ENCODE measurements at places on chromosomes 2 and 18.

DNA sequence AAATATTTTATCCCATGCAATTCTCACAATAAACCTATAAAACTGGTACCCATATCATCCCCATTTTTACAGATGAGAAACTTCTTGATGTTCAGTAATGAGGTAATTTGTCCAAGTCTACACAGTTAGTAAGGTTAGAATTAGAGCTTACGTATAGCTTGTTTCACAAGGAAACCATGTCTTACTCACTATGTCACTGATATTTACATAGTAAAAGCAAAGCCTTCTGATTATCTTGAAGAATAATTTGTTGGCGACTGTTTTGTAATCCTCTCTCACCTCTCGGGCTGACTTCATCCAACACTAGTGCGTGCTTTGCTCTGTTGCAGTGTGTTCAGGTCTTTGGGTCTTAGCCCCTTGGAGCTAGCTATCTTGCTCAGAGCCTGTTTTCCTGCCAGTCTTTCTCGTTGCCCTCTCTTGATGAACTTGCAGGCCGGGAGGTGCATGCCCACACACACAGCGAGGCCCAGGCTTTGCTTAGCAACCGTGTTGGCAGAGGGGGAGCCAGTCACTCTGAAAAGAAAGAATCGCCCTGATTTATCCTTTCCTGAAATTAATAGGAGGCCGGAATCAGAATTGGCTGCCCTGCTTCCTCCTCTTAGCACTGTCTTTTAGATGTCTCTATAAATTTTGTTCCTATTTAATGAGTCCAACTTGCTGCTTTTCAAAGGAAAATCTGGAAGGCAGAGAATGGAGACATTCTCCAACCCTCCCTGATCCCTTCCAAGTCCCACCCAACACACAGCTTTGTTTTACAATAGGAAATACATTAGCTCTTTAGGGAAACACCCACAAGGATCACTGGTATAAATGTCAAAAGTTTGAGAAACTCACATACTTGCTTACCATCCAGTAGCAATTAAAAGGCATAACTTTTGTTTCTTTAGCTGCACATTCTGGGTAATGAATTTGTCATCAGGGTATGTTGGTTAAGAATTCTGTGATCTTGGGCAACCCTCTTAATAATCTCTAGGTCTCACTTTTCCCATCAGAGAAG is 97.6 kb upstream of the SEC11C start:
- H3K36me3 ChIP-seq: no peaks in the 10 kb centered on the region
- no peak overlapping the region for H3K4me3 ChIP-seq
- no peaks in the 10 kb centered on the region for H3K27me3 ChIP-seq
- no peaks in the 10 kb centered on the region for H3K4me1 ChIP-seq
- DNase-seq: no peak

GRCh38 chr2:231429901-231430300 is 34.4 kb downstream of the NCL start:
- H3K36me3 ChIP-seq: no peaks in the 10 kb centered on the region
- no peak for DNase-seq
- H3K27me3 ChIP-seq: no peaks in the 10 kb centered on the region
- H3K4me1 ChIP-seq: no peaks in the 10 kb centered on the region

GRCh38 chr2:167424803-167425755 is 536.8 kb downstream of the XIRP2 start:
- no peak overlapping the region for H3K27ac ChIP-seq
- H3K27me3 ChIP-seq: no peaks in the 10 kb centered on the region
- H3K4me3 ChIP-seq: no peak overlapping the region

- H3K27ac ChIP-seq: no peak overlapping the region
- H3K4me3 ChIP-seq: no peak overlapping the region
- no peaks in the 10 kb centered on the region for H3K27me3 ChIP-seq
- no peak for DNase-seq
- no peaks in the 10 kb centered on the region for H3K4me1 ChIP-seq
These were observed 26.9 kb upstream of the DARS1 start for GRCh38 chr2:136012315-136012714.

- DNase-seq: no peak
- no peak overlapping the region for H3K4me3 ChIP-seq
- H3K36me3 ChIP-seq: no peaks in the 10 kb centered on the region
- no peaks in the 10 kb centered on the region for H3K4me1 ChIP-seq
- H3K27me3 ChIP-seq: no peaks in the 10 kb centered on the region
- H3K27ac ChIP-seq: no peak overlapping the region
These were observed 21.4 kb downstream of the TNFRSF11A start for GRCh38 chr18:62346333-62347088.

- H3K27ac ChIP-seq: no peak overlapping the region
- no peak for DNase-seq
- no peak overlapping the region for H3K4me3 ChIP-seq
- no peaks in the 10 kb centered on the region for H3K36me3 ChIP-seq
These were observed 302.9 kb upstream of the NXPH2 start for GRCh38 chr2:139083121-139083520.

GRCh38 chr2:201260302-201260800 is at the start of gene CASP8:
Gene CASP8 (plus strand): TSS chr2:201260536. CDS start chr2:201266487, 5,951 bp downstream.
- H3K4me3 ChIP-seq: peak within 1 kb of the TSS; percentile 52
- H3K36me3 ChIP-seq: no peaks in the 10 kb centered on the region
- no peaks in the 10 kb centered on the region for H3K27me3 ChIP-seq
- no peak within 1 kb of the TSS for H3K27ac ChIP-seq

GRCh38 chr2:62586981-62587380 is 81.0 kb upstream of the TMEM17 start:
- no peaks in the 10 kb centered on the region for H3K36me3 ChIP-seq
- no peak overlapping the region for H3K4me3 ChIP-seq
- H3K4me1 ChIP-seq: no peaks in the 10 kb centered on the region
- DNase-seq: no peak
- H3K27ac ChIP-seq: no peak overlapping the region

DNA sequence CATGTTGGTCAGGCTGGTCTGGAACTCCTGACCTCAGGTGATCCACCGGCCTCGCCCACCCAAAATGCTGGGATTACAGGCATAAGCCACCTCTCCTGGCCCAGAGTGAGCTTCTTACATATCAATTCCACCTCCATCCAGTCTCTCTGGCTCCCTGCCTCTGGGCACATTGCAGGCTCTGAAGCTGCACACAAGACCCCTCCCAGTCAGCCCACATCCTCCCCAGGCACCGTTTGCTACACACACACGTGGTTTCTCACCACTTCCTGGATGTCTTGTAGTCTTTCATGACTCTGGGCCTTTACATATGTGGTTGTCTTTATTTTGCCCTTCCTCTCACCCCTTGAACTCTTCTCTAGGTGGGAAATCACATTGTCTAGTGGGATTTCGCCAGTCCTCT is 64.0 kb upstream of the CABLES1 start:
- no peaks in the 10 kb centered on the region for H3K27me3 ChIP-seq
- no peak overlapping the region for H3K4me3 ChIP-seq
- DNase-seq: no peak

DNA sequence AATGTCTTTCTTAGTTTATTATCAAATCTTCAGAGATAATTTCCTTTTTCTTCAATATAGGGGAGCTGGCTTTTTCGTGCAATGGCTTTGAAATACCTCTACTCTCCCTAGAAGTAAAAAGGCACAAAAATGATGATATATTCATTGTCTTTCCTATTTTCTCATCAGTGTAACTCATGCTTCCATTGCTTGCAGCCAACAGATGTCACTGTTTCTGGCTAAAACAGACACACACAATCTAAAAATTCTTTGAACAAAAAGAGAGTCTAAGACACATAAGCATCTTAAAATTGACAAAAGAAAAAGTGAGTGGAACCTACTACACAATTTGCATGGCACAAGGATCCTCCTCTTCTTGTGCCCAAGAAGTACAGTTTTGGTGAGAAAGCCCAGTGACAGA is 448.7 kb upstream of the VRK2 start:
- H3K36me3 ChIP-seq: no peaks in the 10 kb centered on the region
- H3K27me3 ChIP-seq: no peaks in the 10 kb centered on the region
- H3K4me3 ChIP-seq: no peak overlapping the region
- H3K4me1 ChIP-seq: no peaks in the 10 kb centered on the region

GRCh38 chr18:38552732-38553321 is 987.2 kb upstream of the CELF4 start:
- no peaks in the 10 kb centered on the region for H3K4me1 ChIP-seq
- no peaks in the 10 kb centered on the region for H3K36me3 ChIP-seq
- no peak overlapping the region for H3K27ac ChIP-seq
- no peak overlapping the region for H3K4me3 ChIP-seq
- DNase-seq: no peak
- H3K27me3 ChIP-seq: no peaks in the 10 kb centered on the region

- no peaks in the 10 kb centered on the region for H3K36me3 ChIP-seq
- H3K4me1 ChIP-seq: no peaks in the 10 kb centered on the region
- no peak overlapping the region for H3K27ac ChIP-seq
These were observed 117.1 kb downstream of the KCNS3 start for GRCh38 chr2:17995593-17995992.

DNA sequence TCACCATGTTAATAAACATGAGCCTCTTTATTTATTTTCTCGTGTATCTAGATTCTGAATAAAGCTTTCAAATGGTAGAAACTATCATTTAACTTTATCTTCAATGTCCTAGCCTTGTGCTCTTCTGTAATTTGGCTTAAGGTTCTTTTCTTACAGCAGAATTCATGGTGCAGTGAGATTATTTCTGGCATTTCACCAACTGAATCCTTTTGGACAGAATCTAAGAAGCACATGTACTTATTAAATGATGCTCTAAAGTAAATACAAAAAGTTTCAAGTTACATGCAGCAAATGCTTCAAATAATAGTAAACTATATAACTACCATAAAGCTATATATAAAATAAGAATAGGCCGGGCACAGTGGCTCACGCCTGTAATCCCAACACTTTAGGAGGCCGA is 65.9 kb downstream of the AP1S3 start:
- H3K4me3 ChIP-seq: no peak overlapping the region
- no peaks in the 10 kb centered on the region for H3K27me3 ChIP-seq
- H3K27ac ChIP-seq: no peak overlapping the region
- H3K4me1 ChIP-seq: no peaks in the 10 kb centered on the region
- no peak for DNase-seq

- DNase-seq: no peak
- no peaks in the 10 kb centered on the region for H3K4me1 ChIP-seq
- H3K27ac ChIP-seq: no peak overlapping the region
These were observed 323.3 kb upstream of the RAB6C start for GRCh38 chr2:129656081-129656598.

DNA sequence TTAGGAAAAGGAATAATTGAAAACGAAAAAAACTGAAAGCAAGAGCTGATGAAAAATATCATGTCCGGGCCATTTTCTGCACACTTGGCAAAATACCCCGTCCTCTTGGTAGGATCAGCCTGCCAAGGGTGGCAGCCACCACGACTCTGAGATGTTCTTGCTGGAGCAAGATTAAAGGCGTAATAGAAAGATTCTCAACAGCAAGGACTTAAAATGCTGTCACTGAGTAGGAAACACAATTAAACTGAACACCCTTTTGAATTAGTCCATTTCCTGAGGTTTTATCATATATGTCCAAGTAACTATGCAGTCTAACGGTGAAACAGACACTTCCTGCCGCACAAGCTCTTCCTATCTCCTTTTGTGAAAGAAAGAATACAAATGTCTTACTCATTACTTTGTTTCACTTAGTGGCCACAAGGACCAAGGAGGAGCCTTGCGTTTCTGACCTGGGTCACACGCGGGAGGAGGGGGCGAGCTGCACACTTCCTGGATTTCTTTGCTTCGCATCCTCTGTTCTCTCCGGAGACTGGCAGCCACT is 222.7 kb downstream of the PIEZO2 start:
- DNase-seq: no peak
- no peaks in the 10 kb centered on the region for H3K36me3 ChIP-seq
- no peaks in the 10 kb centered on the region for H3K4me1 ChIP-seq
- no peaks in the 10 kb centered on the region for H3K27me3 ChIP-seq

DNA sequence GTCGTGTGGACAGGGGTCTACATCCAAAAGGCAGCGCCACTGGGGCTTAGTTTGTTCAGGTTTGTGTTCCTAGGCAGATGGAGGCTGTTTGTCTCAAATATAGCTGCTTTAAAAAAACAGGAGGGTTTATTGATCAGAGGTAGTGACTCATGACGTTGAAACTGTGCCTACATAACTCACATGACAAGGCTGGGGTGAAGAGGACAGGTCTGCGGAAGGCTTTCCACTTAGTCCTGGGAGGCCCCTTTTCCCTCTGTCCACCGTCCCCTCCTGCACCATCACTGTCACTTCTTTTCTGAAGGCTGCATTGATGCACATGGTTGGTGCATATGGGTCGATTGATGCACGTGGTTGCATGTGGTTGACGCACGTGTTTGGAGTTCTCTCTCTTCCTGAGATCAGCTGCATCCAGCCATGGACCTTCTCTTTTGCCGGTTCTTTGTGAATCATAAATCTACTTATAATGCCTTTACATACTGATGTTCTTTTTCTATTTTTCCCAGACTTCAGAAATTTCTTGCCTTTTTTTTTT is 10.9 kb downstream of the SH3RF3 start:
- DNase-seq: no peak
- H3K4me3 ChIP-seq: no peak overlapping the region
- H3K27me3 ChIP-seq: no peaks in the 10 kb centered on the region

GRCh38 chr2:43233218-43234212 is 7.1 kb upstream of the ZFP36L2 start:
- DNase-seq: no peak
- peaks cover 7% of the 10 kb centered on the region for H3K4me1 ChIP-seq
- H3K4me3 ChIP-seq: no peak overlapping the region
- H3K36me3 ChIP-seq: no peaks in the 10 kb centered on the region

DNA sequence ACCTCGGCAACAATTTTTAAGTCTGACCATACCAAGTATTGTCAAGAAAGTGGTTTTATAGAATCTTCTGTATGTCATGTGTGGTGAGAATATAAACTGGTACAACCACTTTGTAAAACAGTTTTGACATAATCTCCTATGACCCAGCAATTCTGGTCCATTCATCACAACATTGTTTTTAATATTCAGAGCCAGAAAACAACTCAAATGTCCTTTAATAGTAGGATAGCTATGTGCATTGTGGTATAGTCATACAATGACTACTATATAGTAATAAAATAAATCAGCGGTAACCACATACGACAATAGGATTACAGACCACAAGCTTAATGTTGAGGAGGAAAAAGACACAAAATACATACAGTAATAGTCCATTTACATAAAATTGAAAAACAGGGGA is 175.2 kb upstream of the SPATS2L start:
- no peaks in the 10 kb centered on the region for H3K36me3 ChIP-seq
- no peaks in the 10 kb centered on the region for H3K4me1 ChIP-seq
- no peak for DNase-seq

Measured in uterus (tissue), 4 donors.